ENCODE measurements at places on chromosomes 7 and 10. TPM values are rescaled to one million over a fixed set of nuclear protein-coding genes. Genes with fewer than 3 reads are reported as not detected.

Gene LRRC4
- 0.16 TPM for total RNA-seq

Gene SLC18A2
- total RNA-seq: not detected

Gene ADRA2A
- total RNA-seq: not detected

Gene UPF2
- total RNA-seq: 41.0 TPM

Gene CALHM2
- total RNA-seq: 20.3 TPM

Gene ZNF107
- total RNA-seq: 13.1 TPM

Gene GRID1
- not detected for total RNA-seq

Gene NPFFR1
- total RNA-seq: not detected

Gene CLDN3
- not detected for total RNA-seq

Gene SFTPA1
- not detected for total RNA-seq

Gene FLNC
- not detected for total RNA-seq

Gene TLX1
- not detected for total RNA-seq

Gene KCP
- total RNA-seq: not detected

Gene CYP3A7
- not detected for total RNA-seq

Gene SPDYE16
- total RNA-seq: 0.14 TPM

Gene ADCY1
- total RNA-seq: 8.9 TPM
